Liver (tissue), 10 donors: ENCODE measurements at places on chromosomes 7 and 10. TPM values are rescaled to one million over a fixed set of nuclear protein-coding genes. Genes with fewer than 3 reads are reported as not detected.

Gene EN2
- total RNA-seq: not detected

Gene RBP3
- total RNA-seq: not detected

GRCh38 chr7:14871880-14872279, 30.7 kb downstream of the DGKB start:
- DNase-seq: no peak

Gene SLC29A4
- 13.9 TPM for total RNA-seq

Gene NPTX2
- 0.09 TPM for total RNA-seq

DNA sequence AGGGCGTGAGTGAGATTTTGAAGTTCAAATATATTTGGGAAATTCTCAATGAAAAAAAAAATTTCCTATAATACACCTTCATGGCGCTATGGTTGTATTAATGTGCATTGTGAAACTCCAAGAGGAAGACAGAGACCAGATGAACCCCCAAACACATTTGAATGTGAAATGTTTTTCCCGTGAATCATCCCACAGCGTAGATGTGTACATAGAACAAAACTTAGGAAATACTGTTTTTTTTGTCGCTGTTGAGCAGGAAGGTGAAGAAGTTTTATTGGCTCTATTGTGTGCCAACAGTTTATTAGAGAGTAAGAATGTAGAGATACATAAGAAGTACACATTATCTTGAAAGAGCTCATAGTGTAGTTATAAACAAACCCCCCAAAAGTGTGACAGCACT, 134.0 kb downstream of the KCND2 start:
- no peak for DNase-seq

DNA sequence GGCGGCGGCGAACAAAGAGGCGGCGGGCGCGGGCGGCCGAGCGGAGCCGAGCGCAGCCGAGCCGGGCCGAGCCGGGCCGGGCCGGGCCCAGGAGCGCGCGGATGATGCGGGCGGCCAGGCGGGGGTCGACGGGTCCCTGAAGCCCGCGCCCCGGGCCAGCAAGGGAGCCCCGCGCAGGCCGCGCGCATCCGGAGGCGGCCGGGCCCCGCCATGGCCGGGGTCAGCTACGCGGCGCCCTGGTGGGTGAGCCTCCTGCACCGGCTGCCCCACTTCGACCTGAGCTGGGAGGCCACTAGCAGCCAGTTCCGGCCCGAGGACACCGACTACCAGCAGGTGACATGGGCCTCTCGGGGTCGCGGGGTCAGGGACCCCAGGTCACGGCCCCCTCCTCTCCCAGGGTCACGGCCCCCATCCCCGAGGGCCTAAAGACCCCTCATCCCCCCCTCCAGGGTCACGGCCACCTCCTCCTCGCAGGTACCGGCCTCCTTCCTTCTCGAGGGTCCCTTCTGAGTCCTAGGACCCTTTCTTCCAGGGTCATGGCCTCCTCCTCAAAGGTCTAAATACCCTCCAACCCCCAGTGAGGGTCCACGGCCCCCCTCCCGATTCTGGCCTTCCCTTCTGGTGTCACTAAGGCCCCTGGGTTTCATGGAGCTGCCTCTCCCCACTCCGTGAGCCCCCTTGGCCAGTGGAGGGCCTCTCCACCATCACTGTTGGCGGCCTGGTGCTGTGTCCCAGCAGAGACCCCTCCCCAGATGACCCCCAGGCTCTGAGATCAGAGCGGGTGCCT, at the start of gene TTYH3:
Gene TTYH3 (plus strand): TSS at position 41 of the 787 bp plus-strand sequence. CDS start 170 bp downstream, at position 211.
- DNase-seq: no peak

Gene VDAC2
- total RNA-seq: 46.1 TPM

- DNase-seq: no peak
Observed at GRCh38 chr7:81692146-81692905, 77.5 kb downstream of the HGF start.

DNA sequence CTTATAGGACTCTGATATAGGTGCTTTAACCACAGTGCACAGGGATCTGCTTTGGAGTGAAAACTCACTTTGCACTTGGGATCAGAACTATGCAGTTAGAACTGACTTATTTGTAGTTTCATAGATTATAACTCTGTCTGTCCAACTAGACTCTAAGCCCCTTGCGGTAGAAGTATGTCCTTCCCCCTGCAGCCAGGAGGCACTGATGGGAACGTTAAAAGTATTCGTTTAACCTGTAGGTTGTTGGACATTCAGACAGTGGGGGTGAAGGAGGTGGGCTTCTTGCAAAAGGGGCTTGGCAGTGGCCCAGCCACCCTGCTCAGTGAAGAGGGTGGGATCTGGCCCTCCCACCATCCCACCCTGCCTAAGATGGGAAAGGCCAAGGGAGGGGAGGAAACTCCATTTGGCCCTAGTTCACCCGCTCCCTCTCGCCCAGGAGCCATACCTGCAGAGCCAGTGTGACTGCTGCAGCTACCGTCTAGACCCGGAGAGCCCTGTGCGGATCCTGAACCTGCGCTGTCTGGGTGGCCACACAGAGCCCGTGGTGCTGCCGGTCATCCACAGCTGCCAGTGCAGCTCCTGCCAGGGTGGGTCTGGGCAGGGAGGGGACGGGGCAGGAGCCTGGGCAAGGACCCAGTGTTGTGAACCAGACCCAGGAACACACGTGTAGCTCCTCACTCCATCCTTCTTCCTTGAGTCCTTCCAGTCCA, 5.7 kb upstream of the ZNF862 start:
- no peak for DNase-seq

DNA sequence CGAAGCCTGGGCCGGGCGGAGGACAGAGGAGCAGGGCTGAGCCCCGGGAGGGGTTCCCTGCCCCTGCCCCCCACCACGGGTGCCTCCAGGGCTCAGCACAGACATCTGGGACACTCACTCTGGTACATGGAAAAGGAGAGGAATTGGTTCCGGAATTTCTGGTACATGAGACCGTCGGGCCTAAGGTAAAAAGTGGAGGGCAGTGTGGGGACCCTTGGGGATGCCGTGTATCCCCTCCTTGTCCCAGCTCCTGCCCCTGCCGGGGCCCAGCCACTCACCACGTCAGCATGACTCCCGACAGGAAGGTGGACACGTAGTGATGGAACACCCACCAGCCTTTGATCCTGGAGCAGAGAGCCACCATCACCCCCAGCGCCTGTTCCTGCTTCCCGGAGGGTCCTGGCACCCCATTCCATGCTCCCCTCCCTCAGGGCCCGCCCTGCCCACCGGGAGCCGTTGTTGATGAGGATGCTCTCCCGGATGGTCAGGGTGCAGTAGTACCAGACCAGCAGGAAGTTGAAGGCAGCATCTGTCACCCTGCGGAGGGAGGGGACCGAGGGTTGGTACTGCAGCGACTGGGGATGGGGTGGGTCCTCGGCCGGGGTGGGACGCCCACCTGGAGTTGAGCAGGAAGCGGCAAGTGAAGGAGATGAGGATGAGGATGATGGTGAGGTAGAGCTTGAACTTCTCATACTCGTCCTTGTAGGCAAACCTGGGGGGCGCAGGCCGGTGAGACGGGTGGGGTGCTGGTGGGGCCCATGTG, 6.4 kb downstream of the TMEM120A start:
- no peak for DNase-seq

GRCh38 chr7:71239586-71240268, 107.8 kb downstream of the GALNT17 start:
- no peak for DNase-seq

GRCh38 chr10:114395366-114396022, 8.8 kb downstream of the AFAP1L2 start:
- DNase-seq: no peak

Gene MYOZ1
- total RNA-seq: 0.17 TPM

GRCh38 chr10:974785-975074, 13.5 kb upstream of the GTPBP4 start:
- DNase-seq: no peak

Gene JAZF1
- 17.8 TPM for total RNA-seq

Gene BCCIP
- total RNA-seq: 21.9 TPM

GRCh38 chr7:151954866-151955820, 1.1 kb upstream of the GALNTL5 start:
- DNase-seq: no peak

GRCh38 chr10:107687701-107688100, 523.2 kb upstream of the SORCS1 start:
- no peak for DNase-seq

DNA sequence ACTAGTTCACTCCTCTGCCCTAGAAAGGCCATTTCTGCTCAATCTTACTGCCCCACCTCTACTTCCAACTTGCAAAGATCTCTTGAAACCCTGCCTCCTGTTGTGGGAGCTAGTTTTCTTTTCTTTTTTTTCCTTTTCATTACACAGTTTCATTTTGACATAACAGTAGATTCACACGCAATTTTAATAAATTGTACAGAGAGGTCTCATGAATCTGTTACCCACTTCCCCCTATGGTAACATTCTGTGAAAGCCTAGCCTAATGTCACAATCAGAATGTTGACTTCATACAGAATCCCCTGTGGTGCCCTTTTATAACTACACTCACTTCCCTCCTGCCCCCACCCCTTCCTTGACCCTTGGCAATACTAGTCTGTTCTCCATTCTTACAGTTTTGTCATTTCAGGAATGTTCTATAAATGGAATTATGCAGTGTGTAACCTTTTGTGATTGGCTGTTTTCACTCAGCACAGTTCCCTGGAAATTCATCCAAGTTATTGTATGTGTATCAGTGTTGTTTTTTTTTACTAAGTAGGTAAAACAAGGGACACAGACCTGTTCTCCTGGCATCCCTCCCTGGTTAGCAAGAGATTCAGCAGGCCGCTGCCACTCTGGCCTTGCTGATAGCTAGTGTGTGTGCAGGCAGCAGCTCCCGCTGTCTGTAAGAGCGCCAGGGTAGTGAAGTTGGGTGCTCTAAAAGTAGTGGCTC, 21.5 kb downstream of the CHST3 start:
- DNase-seq: no peak

DNA sequence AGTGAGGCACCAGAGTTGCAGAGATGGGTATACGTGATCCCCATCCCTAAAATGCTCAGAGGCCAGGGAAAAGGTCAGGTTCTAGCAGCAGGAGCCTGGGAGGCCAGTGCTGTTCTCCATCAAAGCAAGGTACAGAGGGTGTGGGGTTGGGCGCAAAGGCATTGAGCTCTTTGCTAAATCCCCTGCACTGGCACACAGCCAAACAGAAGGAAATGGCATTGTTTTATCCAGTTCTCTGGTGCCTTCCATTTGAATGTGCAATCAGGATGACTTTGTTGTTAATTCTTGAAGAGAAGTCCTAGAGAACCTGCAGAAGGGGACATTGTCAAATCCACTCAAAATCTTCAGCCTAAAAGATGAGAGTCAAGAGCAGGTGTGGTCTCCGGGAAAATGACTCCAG, 111.3 kb upstream of the CHST15 start:
- DNase-seq: no peak

DNA sequence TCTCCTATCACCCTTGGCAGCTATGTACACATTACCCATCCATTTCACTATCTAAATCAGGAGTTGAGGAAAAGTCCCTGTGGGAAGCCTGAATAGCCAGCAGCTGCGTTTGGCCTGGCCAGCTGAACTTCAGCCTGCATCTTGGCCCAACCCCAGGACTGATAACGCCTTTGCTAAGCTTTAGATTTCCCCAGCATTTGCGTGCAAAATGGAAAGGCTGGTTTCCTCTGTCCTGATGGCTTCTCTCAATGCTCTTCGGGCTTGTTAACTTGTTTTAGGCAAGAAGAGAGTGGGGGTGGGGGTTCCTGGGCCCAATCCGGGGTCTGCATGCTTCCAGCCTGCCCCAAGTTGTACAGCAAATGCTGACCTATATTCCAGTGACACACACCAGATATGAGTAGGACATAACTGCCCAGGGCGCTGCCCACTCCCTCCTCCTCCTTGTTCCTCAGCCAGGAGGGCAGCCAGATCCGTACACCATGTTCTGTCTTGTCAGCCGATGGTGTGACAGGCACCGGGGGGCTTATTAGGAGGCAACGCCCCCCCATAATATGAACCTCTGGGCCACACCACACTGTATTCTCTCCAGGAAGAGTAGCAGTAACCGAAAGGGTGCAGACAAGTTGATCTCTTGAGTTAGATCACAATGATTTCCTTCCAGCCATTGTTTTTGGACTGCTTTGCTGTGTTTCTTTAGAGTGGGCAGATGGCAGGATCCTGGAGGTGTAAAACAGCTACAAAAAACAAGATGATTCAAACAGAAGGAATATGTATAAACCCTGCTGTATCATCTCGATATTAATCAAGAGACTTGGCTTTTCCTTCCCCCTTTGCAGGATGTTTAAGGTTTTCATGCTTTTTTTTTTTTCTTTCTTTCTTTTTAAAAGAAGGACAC, 339.0 kb downstream of the RNLS start:
- peak; percentile 53 for DNase-seq

Gene CPA1
- not detected for total RNA-seq

- DNase-seq: no peak
Observed at GRCh38 chr10:17910125-17910789, 41.5 kb upstream of the SLC39A12 start.

GRCh38 chr7:12757443-12757842, 70.0 kb downstream of the ARL4A start:
- DNase-seq: no peak

- no peak for DNase-seq
Observed at GRCh38 chr7:10429031-10429430, 544.6 kb upstream of the PHF14 start.

- DNase-seq: peak; percentile 65
Observed at GRCh38 chr7:138981332-138982203, at the start of gene KIAA1549. Gene KIAA1549, minus strand, starts transcription at chr7:138981389. Its CDS starts 120 bp downstream, at chr7:138981269.

DNA sequence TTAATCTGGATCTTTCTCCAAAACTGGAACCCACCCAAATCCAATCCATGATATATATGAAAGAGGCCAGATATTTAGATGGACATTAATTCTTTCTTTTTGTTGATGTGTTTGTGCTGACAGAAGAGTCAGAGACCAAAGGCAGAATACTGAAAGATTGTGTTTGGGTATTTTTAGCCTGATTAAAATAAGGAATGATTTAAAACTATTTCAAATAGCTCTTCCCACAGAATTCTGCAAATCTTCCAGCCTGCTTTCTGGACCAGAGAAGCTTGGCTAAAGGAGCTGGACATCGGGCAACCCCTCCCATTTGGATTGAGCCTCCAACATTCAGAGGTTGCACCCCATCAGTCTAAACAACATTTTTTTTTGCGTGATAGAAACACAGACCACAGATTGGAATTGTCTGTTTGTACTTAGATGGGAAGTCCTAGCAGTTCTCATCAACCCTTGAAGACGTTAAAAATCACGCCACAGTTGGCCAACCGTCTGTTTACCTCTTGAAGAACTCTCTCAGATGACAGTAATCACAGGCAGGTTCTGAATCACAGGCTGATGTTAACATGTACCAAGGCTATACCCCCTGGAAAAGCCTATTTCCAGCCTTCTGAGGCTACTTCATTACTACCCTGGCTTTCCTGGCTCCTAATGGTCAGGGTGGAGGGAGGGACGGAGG, 155.2 kb upstream of the NRP1 start:
- DNase-seq: no peak
